ENCODE measurements at places on chromosomes 7 and 10.

GRCh38 chr7:768881-769504, 41.9 kb upstream of the PRKAR1B start:
- DNase-seq = no peak

- no peak for DNase-seq
Measured at GRCh38 chr10:119409906-119410305, 132.6 kb downstream of the RGS10 start.

DNA sequence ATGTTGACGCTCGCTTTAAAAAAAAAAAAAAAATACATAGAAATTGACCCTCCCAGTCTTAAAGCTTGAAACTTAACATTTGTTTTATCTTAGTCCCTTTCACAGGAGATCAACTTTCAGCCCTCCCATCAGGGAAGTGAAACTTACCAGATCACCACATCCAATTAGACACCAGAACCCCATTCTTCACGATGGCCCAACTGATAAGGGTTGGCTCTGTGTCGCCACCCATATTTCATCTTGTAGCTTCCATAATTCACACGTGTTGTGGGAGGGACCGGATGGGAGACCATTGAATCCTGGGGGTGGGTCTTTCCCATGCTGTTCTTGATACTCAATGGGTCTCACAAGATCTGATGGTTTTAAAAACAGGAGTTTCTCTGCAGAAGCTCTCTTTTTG, 629.4 kb upstream of the KCND2 start:
- no peak for DNase-seq

DNA sequence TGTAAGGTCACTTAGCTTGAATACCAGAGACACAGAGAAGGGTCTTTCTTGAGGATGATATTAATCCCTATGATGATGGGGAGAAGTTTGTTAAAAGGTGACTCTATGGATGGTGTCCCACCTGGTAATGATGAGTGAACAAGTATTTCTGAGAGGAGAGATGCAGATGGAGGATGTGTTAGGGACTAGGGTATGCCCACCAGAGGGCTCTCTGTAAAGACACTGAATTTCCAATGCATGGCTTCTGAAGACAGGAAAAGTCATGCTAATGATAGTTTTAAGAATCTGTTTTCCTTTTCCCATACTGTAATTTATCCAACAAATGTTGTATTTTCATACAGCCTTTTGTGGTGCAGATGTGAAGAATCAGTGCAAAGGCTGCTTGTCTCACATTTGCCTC, 1250.9 kb upstream of the CELF2 start:
- no peak for DNase-seq

DNA sequence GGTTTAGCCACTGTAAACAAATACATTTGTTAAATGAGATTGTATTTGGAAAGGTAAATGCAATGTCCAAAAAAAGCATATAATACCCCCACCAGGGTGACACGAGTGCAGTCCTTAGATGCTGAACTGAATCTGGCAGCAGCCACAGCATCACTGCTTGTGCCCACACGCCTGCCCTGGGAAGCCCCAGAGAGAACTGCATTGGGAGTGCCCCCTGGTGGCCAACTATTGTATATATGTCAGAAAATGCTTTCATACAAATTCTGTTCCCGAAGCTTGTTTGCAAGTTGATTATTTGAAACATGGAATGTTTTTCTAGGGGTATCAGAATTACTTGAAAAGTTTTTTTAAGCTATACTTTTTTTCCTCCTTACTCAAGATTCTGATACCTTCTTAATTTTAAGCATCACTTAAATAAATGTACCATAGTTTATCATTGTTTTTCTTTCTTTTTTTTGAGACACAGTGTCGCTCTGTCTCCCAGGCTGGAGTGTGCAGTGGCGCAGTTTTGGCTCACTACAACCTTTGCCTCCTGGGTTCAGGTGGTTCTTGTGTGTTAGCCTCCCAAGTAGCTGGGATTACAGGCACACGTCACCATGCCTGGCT, 50.1 kb downstream of the LANCL2 start:
- DNase-seq = peak; percentile 69

DNA sequence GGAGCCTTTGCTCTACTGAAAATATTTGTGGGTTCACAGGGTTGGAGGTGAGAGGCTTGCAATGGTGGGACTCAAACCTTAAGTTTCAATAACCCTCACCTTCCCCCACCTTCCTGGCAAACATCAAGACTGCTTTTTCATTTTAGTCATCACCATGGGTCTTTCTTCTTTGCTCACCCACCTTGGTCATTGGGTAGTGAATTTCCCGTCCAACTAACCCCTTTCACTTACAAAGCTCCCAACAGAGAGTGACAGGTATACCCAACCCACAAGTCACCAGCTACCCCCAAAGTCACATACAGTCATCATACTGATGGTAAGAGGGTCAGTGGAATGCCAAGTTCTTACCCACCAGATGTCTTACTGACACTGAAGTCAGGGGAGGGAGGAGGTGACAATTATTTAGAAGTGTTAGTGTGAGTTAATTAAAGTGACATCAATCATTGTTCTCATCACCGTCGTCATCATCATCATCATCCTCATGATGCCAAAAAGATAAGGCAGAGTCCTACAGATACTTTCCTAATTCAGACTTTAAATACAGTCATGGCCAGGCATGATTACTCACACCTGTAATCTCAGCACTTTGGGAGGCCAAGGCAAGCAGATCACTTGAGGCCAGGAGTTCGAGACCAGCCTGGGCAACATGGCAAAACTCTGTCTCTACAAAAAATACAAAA, 49.0 kb downstream of the PIK3AP1 start:
- no peak for DNase-seq

DNA sequence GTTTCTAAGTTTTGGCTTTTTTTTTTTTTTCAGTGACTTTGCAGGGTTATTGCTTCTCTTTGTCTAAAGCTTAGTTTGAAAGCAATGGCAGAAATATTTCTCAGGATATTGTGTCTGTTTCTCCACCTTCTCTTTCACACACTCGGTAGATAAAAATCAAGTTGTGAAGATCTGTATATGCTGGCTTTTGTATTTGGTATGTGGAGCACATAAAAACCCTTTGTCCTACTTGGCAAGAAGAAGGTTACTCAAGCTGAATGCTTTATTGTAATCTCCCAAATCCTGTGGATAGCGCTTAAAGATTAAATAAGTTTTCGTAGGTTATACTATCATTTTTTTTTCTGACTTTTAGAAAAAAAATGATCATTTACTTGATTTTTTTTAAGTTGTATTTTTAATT, 172.4 kb downstream of the CDCA7L start:
- DNase-seq = no peak

DNA sequence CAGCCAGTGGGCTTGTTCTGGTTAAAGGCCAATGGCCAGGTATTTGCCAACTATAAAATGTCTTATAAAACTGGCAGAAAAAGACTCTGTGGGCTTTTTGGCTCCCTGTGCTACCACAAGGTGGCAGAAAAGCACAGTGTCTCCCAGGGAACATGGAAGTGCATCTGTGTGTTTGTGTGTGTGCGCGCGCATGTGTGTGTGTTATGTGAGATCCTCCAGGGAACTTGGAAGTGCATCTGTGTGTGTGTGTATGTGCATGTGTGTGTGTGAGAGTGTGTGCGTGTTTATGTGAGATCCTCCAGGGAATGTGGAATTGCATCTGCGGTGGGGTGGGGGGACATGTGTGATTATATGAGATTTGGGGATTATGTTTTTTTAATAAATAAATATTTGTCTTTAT, 30.2 kb upstream of the ABI1 start:
- DNase-seq = peak; percentile 5
